ENCODE measurements at places on chromosomes 7 and 10.
A peak's percentile ranks its signal among the peaks of the same experiment; 100 is the strongest.

- DNase-seq: no peak
Observed at GRCh38 chr7:130141884-130142653, 63.1 kb downstream of the TMEM209 start.

DNA sequence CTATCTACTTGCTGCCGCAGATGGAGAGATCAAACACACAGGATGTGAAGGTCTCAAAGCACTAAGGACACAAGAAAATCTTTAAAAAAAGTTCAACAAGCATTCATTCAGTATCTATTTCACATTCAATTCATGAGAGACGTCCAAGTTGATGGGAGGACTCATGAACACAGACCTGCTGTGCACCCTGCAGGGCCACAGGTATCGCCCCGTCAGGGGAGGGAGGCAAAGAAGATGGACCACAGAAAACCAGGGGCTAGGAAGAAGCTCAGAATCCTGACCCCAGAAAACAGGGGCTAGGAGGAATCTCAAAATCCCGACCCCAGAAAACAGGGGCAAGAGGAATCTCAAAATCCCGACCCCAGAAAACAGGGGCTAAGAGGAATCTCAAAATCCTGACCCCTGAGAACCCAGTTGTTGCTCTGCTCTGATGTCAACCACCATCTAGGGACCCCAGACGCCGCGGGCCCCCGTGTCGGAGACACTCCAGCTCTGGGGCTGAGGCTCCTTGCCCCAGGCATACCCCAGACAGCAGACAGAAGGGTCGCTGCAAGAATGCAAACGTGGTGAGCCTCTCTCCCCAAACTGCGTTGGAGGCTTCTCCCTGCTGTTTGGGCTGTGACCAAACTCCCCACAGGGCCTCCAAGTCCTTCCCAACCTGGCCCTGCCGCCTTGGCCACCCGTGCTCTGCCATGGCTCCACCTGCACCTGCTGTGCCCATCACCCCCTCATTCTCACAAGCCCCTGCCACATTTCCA is 197.6 kb downstream of the DIP2C start:
- DNase-seq: no peak

DNA sequence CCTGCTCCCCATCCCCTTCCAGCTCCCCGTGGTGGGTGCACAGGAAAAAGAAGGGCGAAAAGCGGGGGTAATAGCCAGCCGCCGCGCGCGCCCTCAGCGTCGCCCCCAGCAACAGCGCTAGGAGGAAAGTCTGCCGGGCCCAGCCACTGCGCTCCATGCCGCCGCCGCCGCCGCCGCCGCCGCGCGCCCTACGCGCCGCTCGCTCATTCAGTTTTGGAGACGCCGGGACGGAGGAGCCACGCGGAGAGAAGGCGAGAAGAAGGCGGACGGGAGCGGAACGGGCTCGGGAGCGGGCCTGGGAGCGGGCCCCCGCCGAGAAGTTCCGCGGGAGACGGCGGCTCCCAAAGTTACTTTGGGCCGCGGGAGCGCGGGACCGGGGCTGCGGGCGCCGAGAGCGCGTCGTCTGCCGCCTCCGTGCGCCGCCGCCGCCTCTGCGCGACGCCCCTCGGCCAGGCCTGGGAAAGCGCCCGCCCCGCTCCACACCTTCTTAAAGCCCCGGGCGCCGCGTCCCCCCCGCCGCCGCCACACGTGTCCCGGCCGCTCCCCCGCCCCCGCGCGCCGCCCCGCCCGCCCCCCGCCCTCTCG is at the start of gene RELN:
RELN (minus strand) TSS at position 459 of the 585 bp plus-strand sequence; CDS start at position 157, 302 bp downstream.
- DNase-seq: peak; percentile 28

DNA sequence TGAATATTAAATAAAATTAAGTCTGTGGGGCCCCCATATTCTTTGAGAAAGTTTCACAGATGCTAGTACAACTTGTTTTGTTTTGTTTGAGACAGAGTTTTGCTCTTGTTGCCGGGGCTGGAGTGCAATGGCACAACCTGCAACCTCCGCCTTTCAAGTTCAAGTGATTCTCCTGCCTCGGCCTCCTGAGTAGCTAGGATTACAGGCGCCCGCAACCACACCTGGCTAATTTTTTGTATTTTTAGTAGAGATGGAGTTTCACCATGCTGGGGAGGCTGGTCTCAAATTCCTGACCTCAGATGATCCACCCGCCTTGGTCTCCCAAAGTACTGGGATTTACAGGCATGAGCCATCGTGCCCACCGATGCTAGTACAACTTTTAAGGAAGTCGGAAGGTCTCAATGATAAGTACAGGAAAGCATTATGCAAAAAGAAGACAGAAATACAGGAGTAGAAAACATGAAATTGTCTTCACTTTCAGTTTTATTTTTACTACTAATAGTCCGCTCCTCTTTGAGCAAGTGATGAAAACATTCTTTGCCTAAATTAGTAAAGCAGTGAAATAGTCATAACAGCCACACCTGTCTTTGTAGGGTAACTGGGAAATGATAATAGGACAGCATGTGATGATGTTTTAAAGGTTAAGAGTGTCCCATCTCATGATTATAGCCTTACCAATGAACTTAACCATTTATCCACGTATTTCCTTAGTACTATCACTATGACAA is 147.5 kb downstream of the SEMA3D start:
- DNase-seq: no peak

DNA sequence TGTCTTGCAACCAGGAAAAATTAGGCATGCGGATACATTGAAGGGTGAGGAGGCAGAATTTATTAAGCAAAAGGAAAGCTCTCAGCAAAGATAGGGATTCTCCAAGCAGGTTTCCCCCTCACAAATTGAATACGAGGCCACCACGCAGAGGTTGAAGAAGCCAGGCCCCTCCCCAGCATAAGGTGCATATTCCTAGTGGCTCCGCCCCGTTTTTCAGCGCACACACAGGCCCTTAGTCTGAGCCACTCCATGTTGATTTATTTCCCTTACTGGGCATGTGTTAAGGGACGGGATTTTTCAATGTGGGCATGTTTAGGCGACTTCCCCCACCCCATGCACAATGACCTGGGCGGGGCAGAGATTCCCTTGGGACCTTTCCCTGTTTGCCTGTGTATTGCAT is 24.9 kb downstream of the PPP2R2D start:
- no peak for DNase-seq

GRCh38 chr7:132991615-132992587 is 90.0 kb downstream of the CHCHD3 start:
- no peak for DNase-seq

GRCh38 chr10:89075631-89076030 is 85.0 kb downstream of the FAS start:
- DNase-seq: no peak

GRCh38 chr10:78279756-78280155 is 246.1 kb downstream of the RPS24 start:
- no peak for DNase-seq

- no peak for DNase-seq
Observed at GRCh38 chr10:43680035-43680434, 31.4 kb upstream of the ZNF32 start.

GRCh38 chr7:91169830-91170191 is 94.4 kb upstream of the FZD1 start:
- DNase-seq: no peak

DNA sequence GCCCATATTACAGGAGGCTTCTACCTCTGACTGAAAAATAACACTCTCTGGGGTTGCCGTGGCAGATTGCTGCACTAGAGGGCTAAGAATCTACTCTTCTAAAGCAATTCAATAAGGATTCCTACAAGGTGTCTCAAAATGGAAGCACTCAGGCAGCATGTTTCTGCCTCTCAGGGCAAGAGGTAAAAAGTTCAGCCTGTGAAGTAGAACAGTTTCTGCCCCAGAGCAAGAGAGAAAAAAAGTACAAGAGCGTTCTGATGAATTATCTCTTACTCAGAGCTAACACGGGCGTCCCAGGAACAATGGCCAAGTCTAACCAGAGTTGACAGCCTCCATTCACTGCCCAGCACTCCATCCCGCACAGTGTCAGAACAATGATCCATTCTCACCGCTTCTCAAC is 71.3 kb upstream of the TES start:
- no peak for DNase-seq

DNA sequence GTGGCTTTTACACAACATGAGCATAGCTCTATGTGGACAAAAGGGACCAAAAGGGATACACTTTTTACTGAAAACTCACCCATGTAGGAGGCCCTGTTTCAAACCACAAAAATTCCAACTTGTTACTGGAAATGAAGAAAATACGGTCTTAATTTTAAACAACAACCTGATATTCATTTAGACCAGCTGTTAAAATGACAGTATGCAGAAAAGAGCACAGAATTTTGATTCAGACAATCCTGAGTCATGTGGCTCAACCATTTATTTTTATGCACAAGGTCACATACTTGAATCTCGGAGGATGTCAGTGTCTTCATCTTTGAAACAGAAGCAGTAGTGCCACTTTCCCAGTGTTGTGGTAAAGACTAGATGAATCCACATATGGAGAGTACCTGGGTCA is 426.5 kb upstream of the NFE2L3 start:
- no peak for DNase-seq

GRCh38 chr7:33072471-33072870 is 9.9 kb upstream of the NT5C3A start:
- no peak for DNase-seq

GRCh38 chr7:41817386-41817785 is 114.5 kb upstream of the INHBA start:
- no peak for DNase-seq

DNA sequence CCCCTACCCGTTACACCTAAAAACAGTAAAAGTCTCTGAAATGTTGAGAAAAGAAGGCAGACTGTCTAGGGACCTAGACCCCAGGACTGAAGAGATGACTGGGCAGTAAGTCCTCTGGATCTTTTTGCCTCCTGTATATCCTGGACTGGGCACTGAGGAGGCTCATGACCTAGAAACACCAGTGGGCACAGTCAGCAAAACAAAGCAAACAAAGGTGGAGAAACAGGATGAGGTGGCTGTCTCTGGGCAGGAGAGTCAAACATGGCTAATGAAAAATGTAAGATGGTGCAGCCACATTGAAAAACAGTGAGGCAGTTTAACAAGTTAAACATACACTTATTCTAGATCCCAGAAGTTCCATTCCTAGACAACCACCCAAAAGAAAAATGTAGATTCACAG is 45.9 kb downstream of the AKR1C4 start:
- no peak for DNase-seq

DNA sequence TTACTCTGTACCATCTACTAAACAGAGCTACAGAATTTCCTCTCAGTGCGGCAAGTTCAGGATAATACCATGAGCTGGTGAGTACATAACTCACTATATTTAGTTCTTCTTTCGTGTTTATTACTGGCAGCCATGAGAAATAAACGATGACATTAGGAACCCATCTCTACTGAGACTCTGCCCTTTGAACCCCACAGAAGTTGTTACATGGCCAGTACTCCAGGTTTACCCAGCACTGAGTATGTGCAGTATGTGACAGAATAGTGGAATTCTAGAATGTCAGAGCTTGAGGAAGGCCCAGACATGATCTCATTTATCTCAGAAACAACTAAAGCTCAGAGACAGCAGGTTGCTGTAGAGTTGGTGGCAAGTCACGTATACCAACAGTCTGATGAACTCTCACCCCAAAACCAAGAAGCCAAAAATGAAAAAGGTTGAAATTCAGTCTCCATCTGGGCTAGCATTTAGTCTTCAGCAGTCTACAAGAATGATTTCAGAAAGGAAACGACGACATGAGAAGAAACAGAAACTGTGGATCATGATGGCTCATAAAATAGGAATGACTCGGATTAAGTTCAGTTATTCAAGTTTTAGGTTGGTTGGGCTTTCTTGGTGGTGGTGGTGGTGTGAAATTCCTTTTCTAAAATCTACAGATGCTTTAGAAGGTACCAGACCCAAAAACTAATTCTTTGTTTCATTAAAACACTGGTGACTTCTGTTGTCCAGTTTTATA is 78.5 kb downstream of the SORBS1 start:
- DNase-seq: no peak
